ENCODE measurements at places on chromosomes 5 and 9.

GRCh38 chr5:17143335-17143734 is 74.1 kb upstream of the BASP1 start:
- no peak for DNase-seq

DNA sequence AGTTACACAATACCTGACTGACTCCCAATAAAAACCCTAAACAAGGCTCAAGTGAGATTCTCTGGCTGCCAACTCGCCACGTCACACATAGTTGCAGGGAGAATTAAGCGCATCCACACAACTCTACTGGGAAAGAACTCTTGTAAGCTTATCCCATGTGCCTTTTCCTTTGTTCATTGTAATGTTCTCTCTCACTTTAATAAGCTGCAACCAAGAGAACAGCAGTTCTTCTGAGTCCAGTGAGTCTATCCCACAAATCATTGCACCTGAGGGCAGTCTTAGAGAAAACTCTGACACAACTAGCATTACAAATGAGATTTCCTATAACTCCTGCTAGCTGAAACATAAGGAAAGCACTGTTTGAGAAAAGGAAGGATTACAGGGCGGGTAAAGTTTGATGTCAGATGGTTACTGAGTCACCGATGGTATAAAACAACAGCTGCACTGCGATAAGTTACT is 27.4 kb downstream of the CENPK start:
- no peak for DNase-seq

- no peak for DNase-seq
These were observed 238.8 kb downstream of the GADD45G start for GRCh38 chr9:89843591-89843990.

GRCh38 chr5:99355881-99356280 is 427.1 kb upstream of the CHD1 start:
- DNase-seq, result no peak

GRCh38 chr5:84445049-84445685 is 60.5 kb upstream of the EDIL3 start:
- DNase-seq, result no peak

DNA sequence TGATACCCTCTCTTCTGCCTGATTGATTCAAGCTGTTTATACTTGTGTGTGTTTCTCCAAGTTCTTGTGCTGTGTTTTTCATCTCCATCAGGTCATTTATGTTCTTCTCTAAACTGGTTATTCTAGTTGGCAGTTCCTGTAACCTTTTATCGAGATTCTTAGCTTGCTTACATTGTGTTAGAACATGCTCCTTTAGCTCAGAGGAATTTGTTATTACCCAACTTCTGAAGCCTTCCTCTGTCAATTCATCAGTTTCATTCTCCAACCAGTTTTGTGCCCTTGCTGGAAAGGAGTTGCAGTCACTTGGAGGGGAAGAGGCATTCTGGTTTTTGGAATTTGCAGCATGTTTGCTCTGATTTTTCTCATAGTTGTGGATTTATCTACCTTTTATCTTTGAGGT is 126.2 kb upstream of the FTMT start:
- DNase-seq, result no peak

- DNase-seq, result no peak
These were observed 5.5 kb downstream of the KCNT1 start for GRCh38 chr9:135707252-135708138.

All from activated CD4-positive, alpha-beta T cell treated with anti-CD3 and anti-CD28 coated beads, Interleukin-2, amount 50 U/mL, for 1 hour (primary cell).